ENCODE measurements at places on chromosomes 5 and 9.

DNA sequence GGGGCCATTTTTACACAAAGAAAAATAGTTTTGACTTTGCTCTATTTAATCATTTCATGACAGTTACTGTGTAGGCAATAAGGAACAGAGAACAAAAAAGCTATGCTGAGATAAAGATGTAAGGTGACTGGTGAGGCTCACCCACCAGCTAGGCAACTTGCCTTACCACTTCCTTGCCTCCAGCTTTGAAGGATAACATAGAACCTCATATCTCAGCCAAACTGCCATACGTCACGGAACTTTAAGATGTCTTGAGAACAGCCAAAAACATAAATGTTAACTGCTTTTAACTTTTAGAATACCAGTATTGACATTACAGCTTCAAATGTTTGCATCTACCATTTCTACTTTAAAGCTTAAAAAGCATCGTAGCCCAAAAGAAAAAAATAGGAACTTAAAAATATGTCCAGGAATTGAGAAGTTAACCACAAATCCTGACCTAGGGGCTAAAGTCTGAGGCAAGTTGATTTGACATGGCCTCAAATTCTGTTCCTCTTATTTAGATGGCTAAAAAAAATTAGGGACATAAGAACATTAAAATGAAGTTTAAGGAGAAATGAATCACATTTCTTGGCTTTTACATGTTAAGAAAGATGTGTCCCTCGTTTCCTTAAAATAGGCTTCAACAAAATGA is 7.7 kb upstream of the GCNT4 start:
- DNase-seq = no peak

DNA sequence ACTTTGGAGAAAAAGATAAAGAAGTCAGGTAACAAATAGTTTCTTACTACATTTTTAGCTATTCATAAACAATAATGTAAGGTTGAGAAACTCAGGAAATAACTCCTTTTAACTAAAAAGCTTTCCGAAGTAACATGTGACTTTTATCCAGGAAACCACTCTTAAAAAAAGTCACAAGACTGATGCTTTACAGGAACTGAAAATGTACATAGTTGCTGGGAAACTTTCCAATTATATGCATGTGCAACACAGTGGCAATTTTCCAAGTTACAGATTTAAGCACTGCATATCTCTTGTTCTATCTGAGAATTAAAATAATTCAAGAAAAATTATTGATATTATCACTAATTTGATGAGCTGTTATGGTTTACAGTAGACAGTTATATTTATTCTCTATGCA is 105.2 kb downstream of the CDH10 start:
- no peak for DNase-seq

DNA sequence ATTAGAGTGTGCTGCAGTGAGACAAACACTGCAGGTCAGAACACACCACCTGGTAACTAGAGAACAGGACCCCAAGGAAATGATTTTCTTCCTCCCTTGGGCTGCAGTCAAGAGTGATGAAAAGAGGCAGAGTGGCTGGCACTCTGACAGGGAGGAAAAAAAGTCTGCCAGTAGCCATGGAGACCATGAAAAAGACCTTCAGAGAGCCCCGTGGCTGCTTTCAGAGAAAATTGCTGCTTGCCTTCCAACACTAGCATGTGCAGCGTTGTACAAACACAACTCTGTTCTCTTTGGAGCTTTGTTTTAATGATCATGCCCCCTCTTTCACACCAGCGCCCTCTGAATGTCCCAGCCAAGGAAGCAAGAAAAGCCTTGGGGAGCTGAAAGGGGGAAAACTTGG is 68.8 kb downstream of the ANKRD55 start:
- DNase-seq = no peak

- DNase-seq = no peak
Observed at GRCh38 chr5:17151686-17152085, 65.7 kb upstream of the BASP1 start.

- DNase-seq = no peak
Observed at GRCh38 chr5:6493681-6494454, 45.2 kb downstream of the UBE2QL1 start.

DNA sequence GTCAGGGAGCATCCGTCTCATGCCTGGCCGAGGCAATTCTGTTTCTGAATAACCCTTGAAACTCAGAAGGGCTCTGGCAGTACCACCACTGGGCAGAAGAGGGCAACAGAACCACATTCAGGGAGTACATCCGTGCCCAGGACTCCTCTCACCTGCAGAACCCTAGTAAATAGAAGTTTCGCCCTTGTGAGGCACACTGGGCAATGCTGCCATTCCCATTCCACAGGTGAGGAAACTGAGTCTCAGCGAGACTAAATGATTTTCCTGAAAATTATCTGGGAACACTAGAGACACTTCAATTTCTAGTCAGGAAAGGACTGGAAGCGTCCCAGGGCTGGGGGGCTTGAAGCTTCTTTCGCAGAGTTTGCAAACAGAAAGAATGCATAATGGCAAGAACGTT is 74.7 kb downstream of the FGF1 start:
- peak; percentile 76 for DNase-seq

DNA sequence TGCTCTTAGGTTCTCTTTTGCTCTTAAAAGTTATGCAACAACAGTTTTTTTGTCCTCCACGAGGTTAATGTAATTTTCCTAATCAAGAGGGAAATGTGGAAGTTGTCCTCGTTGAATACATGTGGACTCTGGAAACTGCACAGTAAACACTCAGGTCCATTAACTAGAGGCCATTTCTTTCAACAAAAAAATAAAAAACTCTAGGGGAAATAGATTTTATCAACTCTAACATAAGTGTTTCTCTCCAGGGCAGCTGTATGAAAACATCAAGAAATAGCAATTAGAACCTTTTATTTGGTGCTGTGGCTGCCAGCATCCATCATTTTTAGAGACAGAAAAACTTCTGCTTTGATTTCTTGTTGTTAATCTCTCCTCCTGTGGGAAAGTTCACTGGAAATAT is 288.6 kb downstream of the ICE1 start:
- DNase-seq = no peak

DNA sequence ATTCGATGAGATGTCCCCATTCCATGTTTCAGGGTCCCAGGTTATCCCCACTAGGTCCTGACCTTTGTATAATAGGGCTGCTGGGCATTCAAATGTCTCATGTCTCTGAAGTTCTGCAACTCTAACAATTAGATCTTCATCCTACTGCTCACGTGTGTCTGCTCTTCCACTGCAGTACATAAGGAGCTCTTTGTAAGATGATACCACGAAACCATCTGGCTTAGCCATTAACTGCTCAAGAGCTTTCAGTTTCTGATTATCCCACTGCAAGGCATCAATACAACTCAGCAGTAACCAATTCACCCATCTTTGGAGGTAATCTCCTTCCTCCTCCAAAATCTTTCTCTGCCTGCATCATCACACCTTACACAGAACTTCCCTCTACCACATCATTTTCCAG is 49.9 kb upstream of the PPP2CA start:
- no peak for DNase-seq

GRCh38 chr5:10584714-10585517 is 21.0 kb downstream of the ANKRD33B start:
- no peak for DNase-seq

Data from stimulated activated CD4-positive, alpha-beta T cell treated with anti-CD3 and anti-CD28 coated beads, Interleukin-2, amount 100 ng/mL, for 48 hours (primary cell).